ENCODE measurements at places on chromosomes 13 and 19.

DNA sequence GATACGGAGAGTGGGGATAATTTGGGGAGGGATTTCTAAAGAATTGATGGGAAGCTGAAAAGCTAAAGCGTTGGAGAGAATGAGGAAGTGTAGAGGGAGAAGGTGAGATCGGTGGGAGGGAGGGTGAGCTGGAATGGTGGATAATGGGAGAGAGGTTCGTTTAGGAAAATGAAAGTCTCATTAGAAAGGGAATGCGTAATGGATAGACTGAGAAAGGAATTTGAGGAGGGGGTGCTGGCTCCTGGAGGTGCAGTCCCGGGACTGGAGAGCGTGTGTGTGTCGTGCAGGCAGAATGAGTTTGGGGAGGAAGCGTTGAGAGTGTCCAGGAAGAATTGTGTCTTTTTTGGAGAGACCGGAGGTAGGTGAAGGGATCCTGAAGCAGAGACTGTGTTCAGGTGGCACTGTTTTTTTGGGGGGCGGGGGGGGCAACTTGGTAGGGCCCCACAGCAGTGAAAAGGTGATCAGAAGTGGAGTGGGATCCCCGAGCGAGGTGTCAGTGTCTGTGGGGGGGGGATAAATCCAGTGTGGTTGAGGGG lies 1.4 kb downstream of the ACTN4 start:
- ATAC-seq, result no peak

DNA sequence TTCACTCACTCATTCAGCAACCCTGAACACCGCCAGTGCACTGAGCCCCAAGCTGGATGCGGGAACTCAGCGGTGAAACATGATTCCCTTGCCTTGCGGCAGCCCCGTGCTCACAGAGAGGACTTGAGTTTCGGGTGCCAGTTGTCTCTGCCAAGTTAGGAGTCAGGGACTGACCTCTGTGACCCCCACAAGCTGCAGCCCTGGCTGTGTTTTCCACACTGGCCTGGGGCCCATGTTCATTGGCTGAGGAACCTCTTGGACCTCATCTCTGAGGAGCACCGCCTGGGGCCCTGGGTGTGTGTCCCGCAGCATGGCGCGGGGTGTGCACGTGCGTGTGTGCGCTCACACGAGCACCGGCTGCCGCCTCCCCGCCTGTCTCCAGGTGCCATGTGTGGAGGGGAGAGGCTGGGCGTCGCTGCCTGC lies 31.0 kb downstream of the CAPN12 start:
- no peak for ATAC-seq

GRCh38 chr13:35255241-35255640 lies 221.2 kb downstream of the MAB21L1 start:
- ATAC-seq, result no peak

GRCh38 chr19:34666200-34666957 lies 10.6 kb downstream of the SCGB2B2 start:
- no peak for ATAC-seq
